ENCODE measurements at places on chromosomes 7 and 10. TPM values are rescaled to one million over a fixed set of nuclear protein-coding genes. Genes with fewer than 3 reads are reported as not detected.

GRCh38 chr10:124185084-124185483 is 91.7 kb upstream of the CHST15 start:
- no peaks in the 10 kb centered on the region for H3K4me1 ChIP-seq
- no peak for DNase-seq
- H3K4me3 ChIP-seq: no peak overlapping the region
- H3K36me3 ChIP-seq: no peaks in the 10 kb centered on the region
- no peak overlapping the region for H3K27ac ChIP-seq

- no peaks in the 10 kb centered on the region for H3K36me3 ChIP-seq
- no peaks in the 10 kb centered on the region for H3K27me3 ChIP-seq
- DNase-seq: no peak
- no peak overlapping the region for H3K27ac ChIP-seq
- H3K4me3 ChIP-seq: no peak overlapping the region
Measured at GRCh38 chr10:11325817-11326216, 285.6 kb downstream of the USP6NL start.

GRCh38 chr10:43667761-43668386 is 19.2 kb upstream of the ZNF32 start:
- no peaks in the 10 kb centered on the region for H3K36me3 ChIP-seq
- H3K4me1 ChIP-seq: no peaks in the 10 kb centered on the region
- no peak overlapping the region for H3K27ac ChIP-seq
- no peak for DNase-seq
- peaks cover 8% of the 10 kb centered on the region for H3K27me3 ChIP-seq

Gene BRAT1
- 12.1 TPM for total RNA-seq

Gene LRRN3
- 0.30 TPM for total RNA-seq

Measured in psoas muscle (tissue), 8 donors.